ENCODE measurements at places on chromosomes 11 and 22. TPM values are rescaled to one million over a fixed set of nuclear protein-coding genes. Genes with fewer than 3 reads are reported as not detected.

- DNase-seq: no peak
Measured at GRCh38 chr11:74534216-74534945, 40.9 kb upstream of the LIPT2 start.

Gene MPZL3
- polyA plus RNA-seq: 0.72 TPM

DNA sequence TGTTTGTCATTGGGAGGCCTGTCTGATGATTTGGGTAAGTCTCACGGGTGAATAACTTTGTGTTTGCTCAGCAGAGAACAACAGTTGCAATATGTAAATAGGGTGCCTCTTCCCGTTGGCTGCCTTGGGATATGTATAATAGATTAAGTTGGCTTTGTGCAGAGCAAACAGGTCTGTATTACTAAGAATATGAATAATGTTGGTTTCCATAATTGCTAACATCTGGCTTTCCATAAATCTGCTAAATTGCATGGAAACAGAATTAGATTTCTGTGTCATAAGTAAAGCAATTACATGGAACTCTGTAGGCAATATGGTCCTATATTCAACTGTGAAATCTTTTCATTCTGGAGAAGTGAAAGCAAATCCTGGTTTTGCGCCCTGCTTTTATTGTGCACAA lies 636.0 kb upstream of the ANO5 start:
- no peak for DNase-seq

DNA sequence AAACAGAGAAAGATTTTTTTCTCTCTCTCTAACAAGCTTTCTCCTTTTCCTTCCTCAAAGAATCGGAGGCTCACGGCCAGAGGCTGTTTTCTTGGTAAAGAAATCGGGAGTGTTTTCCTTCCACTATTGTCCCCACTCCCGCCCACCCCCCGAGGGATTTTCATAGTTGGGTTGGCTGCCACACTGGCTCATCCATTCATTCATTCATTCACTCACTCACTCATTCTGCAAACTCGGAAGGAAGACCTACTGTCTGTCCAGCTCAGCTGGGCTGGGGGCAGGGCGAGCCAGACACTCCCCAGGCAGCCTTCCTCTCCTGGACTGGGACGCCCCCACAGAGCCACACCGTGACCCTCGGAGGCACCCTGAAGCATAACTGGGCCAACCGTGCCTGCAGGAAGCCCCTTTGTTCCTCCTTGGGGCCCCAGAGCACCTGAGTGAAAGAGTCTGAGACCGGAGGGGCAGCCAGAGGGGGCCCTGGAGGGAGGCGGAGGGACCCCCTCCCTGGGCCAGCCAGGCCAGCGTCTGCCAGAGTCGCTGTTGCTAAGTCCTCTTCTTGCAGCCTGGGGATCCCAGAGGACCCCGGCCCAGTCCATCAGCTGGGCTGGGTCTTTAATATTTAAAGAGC lies 17.0 kb downstream of the CDKN1C start:
- no peak for DNase-seq

Gene SULT4A1
- not detected for polyA plus RNA-seq

GRCh38 chr11:112786886-112787530 lies 174.2 kb upstream of the NCAM1 start:
- no peak for DNase-seq

DNA sequence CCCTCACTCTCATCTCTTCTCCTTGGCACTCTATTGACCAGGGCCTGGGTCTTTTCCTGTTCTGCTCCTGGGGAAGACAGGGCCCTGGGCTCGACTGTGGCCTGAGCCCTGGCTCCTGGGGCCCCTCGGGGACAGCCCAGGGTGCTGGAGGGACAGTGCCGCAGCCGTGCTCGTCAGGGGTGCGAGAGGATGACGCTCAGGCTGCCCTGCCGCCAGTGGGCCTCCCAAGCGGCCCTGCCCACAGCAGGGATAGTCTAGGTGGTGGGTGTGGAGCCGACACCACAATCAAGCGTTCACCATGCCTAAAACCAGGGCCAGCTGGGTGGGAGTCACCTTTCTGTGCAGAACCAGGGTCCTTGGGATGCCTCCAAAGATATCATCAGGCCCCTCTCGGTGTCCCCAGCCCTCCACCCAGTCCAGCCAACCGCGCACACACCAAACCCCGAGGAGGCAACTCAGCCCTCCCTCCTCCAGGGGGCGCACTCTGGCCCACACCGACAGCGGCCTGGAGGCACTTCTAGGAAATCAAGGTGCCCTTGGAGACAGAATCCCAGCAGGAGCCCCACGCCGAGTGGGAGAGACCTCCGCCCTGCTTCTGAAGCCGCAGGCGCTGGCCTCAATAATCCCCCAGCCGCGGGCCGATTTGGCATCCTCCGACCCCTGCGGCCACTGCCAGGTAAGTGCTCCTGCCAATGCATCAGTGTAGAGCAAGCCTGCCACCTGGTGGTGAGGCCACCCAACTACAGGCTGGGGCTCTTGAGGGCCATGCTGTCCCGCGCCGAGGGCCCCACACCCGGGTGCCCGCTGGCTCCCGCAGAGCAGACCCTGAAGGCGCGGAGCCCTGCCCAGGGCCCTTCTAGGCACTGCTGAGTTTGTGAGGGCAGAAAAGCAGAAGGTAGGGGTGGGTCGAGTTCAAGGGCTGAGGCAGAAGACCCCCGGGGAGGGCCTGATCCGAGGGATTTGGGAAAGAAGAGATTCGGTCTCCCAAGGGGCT lies 496.4 kb downstream of the BUD13 start:
- DNase-seq: peak; percentile 37

Gene MLC1
- polyA plus RNA-seq: not detected

Gene RASSF10
- polyA plus RNA-seq: not detected

DNA sequence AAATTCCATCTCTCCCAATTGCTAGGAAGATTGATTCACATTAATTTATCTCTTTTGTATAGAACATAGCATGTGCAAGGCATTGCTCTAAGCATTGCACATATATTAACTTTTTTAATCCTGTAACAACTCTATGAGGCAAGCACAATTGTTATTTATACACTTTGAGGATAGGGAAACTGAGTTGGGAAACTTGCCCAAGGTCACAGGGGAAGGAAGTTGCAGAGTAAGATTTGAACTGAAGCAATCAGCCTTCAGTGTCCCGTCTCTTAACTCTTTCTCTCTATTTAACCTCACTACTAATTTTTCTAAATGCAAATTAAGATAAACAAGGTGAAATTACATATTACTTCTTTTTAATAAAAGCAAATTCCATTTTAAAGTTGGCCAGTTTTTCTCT lies 22.2 kb downstream of the OR56B4 start:
- no peak for DNase-seq
